GM23338 (cell line): ENCODE measurements at places on chromosomes 12 and 14.

DNA sequence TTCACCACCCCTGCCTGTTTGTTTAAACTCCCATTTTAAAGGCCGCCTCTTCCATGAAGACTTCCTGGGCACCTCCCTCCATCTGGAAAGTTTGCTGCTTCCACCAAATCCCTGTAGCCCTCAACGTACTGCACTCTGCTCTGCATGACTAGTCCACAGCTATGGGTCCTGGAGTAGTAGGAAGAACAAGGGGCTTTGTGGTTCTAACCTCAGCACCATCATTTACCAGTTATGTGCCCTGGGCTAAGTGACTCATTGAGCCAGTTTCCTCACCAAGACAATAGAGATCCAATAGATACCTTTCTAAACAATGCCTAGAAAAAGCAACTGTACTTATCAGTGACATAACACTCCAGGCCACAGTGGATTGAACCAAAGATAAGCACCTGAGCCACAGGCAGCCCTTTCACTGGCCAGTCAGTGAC, 8.5 kb upstream of the LTBP2 start:
- no peak for DNase-seq

DNA sequence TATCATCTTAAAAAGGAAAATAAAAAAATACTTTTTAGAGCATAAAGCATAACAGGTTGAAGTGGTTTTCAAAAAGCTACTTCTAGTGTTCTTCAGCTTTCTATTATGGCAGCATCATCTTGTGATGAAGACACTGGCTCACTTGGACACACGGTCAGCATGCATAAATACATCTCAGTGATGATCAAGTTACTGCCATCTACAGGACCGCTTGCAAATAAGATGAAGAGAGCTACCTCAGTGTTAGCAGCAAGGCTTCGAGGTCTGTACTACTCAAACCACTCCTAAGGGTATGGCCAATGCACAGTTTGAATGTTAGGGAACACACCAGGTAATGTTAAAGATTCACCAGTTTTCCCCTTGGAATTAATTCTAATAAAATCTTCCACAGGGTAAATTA, 58.8 kb downstream of the GALC start:
- no peak for DNase-seq

GRCh38 chr14:80455031-80455430, 243.7 kb upstream of the DIO2 start:
- peak; percentile 27 for DNase-seq

DNA sequence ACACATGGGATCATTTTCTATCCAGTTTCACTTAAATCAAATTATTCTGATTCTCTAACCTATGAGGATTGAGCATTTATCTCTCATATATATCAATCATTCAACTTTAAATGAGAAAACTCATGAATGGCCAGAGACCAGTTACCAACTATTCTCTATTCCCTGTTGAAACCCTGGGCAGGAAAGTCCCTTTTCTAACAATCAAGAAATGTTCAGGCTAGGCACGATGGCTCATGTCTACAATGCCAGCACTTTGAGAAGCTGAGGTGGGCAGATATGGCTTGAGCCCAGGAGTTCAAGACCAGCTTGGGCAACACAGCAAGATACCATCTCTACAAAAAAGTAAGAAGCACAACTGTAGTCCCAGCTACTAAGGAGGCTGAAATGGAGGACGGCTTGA, 18.0 kb downstream of the FMNL3 start:
- DNase-seq = no peak

GRCh38 chr12:53974084-53975063, at the start of gene HOTAIR:
Gene HOTAIR, minus strand, starts transcription at chr12:53974954.
- DNase-seq = peak; percentile 54

- no peak for DNase-seq
These were observed 20.4 kb downstream of the LTBR start for GRCh38 chr12:6404390-6404789.

DNA sequence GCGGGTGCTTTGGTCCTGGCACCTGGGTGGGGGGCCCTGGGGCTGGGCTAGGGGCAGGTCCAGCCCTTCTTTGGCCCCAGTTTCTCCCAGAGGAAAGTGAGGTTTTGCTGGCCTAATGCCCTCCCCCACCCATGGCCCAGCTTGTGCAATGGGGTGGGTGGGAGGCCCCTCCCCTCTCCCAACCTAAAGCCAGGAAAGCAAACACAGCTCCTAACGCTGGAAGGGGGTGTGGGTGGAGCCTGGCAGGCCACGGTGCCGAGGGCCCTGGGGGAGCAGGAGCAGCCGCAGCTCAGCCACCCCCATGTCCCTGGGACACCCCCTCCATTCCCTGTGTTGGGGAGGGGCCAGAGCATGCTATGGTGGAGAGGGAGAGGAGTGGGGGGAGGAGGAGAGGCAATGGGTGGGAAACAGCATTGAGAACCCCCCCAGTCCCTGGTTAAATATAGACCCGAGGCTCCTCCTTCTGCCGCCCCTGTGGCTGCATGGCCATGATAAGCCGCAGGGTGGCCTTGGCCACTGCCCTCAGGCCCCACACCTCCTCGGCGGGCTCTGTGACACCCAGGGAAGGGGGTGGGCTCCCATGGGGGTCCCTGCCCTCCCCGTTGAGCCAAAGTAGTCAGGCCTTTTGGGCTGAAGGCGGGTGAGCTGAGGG, 4.7 kb downstream of the EXOC3L4 start:
- no peak for DNase-seq
